SW 1271 (cell line): ENCODE measurements at places on chromosomes 2 and 18.

GRCh38 chr2:7111626-7112025, 194.4 kb downstream of the RNF144A start:
- DNase-seq = no peak

- DNase-seq = no peak
Observed at GRCh38 chr18:36130039-36130831, 536 bp downstream of the ELP2 start.

- DNase-seq = peak; percentile 22
Observed at GRCh38 chr2:14903709-14904374, 271.3 kb downstream of the LRATD1 start.

DNA sequence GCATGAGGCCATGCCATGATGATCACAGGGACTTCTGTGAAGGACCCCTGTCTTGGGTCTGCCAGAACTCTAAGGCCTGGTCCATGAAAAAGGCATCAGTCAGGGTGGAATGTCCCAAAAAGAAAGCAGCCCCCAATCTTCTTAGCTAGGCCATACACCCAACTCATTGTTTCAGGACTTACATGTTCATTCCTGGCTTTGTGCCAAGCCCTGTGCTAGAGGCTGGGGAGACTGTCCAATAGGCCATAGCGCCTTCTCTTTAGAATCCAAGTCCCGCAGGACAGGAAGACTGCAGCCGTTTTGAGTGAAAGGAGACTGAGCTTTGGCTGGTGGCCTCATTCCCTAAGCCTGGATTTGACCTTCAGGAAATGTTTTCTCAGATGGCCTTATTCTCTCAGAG, 247.3 kb downstream of the PRKCE start:
- no peak for DNase-seq
